Endothelial cell of umbilical vein (primary cell): ENCODE measurements at places on chromosomes 1 and 21. TPM values are rescaled to one million over a fixed set of nuclear protein-coding genes. Genes with fewer than 3 reads are reported as not detected.

The ACTL8 gene
- not detected in 2 replicates for polyA plus RNA-seq

- DNase-seq: no peak
Observed at GRCh38 chr1:58837886-58838285, 54.0 kb upstream of the JUN start.

DNA sequence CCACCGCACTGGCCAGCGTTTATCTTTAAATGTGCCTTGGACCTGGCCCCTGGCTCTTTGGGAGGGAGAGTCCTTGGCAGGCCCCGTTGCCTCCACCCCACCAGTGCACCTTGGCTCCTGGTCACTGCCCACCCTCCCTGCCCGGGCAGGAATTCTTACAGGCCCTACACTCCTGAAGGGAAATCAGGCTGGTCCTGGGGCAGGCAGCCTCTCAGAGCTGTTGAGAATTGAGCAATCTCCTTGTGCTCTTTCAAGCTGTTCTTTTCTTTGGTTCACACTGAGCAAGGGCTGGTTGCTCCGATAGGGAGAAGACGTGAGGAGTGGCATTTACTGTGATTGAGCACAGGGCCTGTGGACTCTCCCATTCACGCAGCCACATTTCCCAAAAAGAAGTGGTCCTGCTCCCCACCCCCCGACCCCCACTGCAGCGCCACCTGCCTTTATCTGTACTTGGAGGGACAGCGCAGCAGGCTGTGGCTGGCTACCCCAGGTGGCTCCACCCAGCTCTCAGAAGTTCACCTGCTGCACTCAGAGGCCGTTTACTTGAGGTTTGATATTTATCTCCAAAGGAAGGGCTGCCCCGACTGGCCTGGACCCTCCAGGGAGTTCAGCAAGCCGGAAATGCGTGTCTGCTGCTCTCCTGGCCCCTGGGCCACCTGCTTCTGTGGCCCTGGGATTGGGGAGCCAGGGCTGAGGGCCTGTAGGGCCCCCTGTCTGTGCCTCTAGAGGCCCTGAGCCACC is 47.8 kb downstream of the SKI start:
- DNase-seq: no peak

The CFAP74 gene
- polyA plus RNA-seq: not detected in 2 replicates

GRCh38 chr1:161772397-161772796 is 6.3 kb downstream of the ATF6 start:
- peak; percentile 73 for DNase-seq

DNA sequence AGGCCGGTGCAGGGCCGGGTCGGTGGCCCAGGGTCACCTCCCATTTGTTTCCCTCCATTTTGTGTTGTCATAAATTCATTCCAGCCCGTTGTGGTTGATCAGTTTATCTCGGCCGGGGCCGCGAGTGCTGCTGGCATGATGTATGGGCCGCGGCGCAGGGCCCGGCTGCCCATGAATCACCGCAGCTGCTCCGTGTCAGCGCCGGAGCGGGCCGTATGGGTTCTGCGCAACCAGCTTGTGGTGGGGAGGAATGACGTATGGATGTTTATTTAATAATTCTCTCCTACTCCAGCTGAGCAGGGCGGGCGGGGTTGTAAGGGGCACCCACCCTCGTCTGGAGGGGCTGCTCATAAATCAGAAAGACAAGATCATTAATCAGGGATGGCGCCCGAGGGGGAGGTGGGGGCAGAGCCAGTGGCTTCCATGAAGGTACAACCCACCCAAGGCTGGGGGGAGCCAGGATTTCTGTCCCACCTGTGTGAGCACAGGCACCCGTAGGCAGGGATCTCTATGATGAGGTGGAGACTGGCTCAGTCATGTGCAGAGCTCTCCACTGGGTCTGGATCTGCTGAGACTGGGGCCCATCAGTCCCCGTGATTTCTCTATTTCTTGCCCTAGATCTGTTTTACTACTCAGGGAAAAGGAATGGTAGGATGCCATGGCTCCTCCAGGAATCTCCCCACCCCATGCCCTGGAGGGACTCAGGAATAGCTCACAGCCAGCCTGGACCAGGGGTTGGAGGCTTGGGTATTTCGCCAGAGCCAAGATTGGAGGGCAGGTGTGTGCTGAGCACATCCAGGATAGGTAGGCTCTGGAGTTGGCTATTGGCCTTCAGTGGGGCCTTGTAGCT is 27.8 kb downstream of the TMEM53 start:
- DNase-seq: no peak

The FNDC10 gene
- 1.5 and 2.2 TPM in 2 replicates for polyA plus RNA-seq

The NT5C1A gene
- polyA plus RNA-seq: not detected in 2 replicates
